Left ventricle myocardium inferior (tissue), 1 donor: ENCODE measurements at places on chromosomes 5 and 9.
A peak's percentile ranks its signal among the peaks of the same experiment; 100 is the strongest.

DNA sequence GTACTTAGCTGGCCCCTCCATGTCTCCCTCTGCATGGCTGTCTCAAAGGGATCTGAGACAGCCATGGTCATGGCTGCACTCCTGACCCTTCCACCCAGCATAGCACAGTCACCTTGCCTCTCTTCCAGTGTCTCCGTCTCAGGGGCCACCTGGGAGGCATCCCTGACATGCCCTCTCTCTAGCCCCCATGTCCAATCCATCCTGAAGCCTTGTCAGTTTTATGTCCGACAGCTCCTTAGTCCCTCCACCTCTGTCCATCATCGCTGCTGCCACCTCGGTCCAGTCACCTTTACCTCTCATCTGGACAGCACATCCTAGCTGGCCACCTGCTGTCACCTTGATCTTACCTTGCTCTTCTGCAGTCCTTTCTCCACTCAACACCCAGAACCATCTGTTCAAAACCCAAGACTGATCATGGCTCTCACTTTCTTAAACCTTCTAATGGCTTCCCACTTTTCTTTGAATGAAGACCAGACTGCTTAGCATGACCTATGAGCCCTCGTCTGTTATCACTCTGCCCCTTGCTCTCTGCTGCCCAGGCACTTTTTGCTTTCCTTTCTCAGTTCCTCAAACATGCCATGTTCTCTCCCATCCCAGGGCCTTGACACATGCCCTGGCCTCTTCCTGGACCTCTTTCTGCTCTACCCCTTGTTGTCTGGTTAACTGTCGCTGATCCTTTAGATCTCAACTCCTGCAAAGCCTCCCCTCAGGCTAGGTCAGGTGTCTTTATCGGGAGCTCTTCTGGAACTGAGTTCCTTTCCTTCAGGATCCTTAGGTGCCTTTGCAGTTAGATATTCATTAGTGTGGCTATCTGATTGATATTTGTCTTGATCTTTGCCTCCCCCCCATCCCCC lies 181.8 kb upstream of the PITX1 start:
- DNase-seq: no peak

DNA sequence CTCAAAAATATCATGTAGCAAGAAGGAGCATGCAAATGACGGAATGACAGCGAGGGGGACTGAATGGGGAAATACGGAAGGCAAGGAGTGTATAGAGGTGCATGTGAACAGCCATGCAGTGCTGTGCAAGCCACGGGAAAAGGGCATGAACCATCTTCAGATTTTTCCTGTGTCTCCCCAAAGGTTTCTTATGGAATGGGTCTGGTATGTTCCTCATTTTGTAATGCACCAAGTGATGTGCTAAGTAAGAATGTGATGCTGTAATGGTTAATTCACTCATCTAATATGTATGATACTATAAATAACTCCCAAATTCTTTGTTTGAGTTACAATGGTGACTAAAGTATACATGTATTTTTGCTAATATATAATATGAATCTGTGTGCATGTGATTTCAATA lies 99.0 kb upstream of the DAB2 start:
- no peak for DNase-seq

- DNase-seq: no peak
These were observed 422.3 kb downstream of the TMEM232 start for GRCh38 chr5:110304176-110304575.

DNA sequence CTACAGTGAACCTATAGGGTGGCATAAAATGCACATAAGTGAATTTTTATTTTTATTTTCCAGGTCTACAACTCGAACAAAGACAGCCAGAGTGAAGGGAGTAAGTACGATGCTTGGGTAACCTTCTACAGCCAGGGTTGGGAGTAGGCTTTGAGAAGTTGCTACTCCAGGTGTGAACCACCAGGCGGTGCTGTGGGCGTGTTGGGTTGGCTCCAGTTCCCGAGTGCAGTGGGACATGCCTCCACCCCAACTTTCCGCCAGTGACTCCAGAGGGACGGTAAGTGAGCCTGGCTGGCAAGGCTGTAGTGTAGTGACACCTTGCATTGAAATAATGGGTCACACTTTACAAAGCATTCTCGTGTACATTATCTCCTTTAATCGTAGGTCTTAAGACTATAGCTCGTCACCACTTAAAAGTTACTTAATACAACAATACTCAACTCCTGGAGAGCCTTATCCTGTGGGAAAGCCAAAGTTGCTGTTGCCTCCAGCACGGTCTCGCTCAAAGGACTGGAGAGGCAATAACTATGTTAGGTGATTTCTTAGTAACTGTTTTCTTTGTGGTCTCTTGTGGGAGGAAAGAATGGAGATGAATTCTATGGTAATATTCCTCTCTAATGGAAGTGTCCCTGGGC lies 244.0 kb downstream of the ARHGAP26 start:
- peak; percentile 29 for DNase-seq

GRCh38 chr9:134173127-134174072 lies 9.0 kb upstream of the RNU6ATAC start:
- no peak for DNase-seq

DNA sequence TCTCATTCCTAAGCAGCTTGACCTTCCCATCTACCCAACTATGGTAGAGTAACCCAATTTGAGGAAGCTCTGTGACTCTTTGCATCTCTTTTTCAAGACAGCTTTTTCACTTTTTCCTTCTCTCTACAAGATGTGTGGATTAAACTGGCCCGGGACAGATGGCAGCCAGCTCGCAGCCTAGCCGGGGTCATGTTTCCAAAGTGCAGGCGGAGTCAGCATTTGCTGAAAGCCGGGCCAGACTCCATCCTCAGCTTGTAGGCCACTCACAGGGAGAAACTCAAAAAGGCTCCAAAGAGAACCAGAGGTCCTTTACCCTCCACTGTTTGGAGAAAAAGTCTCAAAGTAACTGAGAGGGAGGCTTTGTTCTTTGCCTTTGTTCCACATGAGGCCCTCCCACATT lies 286.8 kb upstream of the PANK3 start:
- no peak for DNase-seq

DNA sequence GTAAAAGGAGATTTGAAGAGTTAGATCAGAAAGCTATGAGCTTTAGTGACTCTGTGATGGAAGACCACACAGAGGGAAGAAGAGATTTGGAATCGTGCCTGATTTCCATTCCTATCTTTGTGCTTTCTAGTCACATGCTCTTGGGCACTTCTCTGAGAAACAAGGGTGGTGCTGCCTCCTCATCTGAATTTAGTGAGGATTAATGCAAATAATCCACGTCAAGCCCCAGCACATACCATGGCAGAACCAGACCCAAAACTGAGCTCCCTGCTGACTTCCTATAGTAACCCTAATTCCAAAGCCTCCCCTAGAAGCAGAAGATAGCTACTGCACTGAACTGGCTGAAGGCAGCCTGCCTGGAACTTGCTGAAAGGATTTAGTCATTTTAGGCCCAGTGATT lies 17.7 kb downstream of the SLC45A2 start:
- DNase-seq: no peak

GRCh38 chr9:92247981-92248380 lies 45.5 kb downstream of the IARS1 start:
- no peak for DNase-seq

- no peak for DNase-seq
These were observed 38.2 kb downstream of the GZMK start for GRCh38 chr5:55062039-55062779.

DNA sequence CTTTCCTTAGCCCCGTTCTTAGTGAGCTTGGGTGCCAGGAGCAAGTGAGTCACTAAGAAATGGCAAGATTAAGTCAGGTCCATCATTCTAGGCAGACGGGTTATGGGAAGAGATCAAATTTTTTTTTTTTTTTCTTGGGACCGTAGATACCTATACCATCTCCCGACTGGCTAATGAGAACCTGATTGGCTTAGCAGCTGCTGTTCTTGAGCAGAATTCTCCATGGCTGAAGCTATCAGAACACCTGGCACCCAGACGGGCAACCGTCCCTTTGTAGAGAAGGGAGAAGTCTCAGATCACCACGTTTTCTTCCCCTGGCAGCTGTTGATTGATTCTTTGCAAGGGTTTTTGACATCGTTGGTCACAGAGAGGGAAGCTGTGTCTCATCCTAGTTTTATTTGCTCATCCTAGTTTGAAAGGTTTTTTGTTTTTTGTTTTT lies 78.6 kb downstream of the AOPEP start:
- no peak for DNase-seq

DNA sequence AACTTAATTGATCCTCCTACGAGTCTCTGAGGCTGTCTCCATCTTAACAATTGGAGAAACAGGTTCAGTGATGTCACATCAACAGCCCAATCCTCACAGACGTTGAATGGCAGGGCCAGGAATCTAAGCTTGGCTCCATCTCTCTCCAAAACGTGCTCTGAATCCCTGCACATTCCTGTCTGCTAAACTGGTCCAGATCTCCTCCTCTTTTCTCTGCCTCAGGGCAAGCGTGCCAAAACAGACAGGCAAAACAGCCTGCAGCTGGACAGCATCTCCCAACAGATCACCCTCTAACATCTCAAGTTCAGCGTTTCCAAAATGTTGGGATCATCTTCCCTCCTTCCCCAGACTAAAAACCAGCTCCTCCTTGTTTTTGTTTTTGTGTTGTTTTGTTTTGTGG lies 6.6 kb downstream of the FBP1 start:
- no peak for DNase-seq

DNA sequence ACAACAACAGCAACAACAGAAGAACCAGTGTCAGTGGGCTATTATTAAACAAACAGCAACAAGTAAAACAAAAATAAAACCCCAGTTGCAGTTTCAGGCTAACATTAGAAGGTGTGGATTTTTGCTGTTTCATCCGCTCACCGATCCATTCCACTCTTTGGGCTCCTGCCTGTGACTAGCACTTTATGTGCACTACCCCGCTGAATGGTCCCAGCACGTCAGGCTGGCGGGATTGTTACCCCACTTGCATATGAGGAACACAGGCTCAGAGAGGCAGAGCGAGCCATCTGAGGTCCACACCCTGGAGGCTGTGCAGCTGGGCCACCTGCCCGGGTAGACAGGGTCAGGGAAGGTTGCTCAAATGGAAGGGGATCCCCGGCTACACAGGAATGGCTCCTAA lies 26.0 kb downstream of the NSG2 start:
- no peak for DNase-seq

GRCh38 chr5:126368239-126368812 lies 54.9 kb upstream of the GRAMD2B start:
- no peak for DNase-seq

DNA sequence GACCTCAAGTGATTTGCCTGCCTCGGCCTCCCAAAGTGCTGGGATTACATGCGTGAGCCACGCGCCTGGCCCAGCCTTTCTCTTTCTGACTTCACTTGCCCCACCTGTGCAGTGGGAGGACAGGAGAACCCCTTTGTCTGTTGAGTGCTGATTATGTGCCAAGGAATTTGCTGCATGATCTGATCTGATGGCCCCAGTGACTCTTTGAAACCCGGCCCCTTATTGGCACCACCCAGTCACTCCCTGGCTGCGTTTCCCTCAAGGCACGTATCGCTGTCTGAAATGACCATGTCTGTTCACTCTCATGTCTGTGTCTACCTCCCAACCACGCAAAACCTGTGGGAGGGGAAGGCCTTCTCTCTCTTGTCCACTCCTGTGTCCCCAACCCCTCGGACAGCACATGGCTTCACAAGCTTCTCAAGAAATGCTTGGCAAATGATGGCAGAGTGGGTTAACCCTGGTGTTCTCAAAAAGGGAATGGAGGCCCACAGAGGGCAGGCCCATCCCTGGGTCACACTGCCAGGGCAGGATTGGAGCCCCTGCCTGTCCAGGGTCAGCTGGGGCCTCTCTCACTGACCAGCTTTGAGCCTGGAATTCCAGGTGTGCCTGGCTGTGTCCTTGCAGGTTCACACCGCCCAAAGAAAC lies 21.9 kb downstream of the NEK6 start:
- no peak for DNase-seq

- DNase-seq: no peak
These were observed 234.0 kb downstream of the KCTD16 start for GRCh38 chr5:144404672-144405071.

DNA sequence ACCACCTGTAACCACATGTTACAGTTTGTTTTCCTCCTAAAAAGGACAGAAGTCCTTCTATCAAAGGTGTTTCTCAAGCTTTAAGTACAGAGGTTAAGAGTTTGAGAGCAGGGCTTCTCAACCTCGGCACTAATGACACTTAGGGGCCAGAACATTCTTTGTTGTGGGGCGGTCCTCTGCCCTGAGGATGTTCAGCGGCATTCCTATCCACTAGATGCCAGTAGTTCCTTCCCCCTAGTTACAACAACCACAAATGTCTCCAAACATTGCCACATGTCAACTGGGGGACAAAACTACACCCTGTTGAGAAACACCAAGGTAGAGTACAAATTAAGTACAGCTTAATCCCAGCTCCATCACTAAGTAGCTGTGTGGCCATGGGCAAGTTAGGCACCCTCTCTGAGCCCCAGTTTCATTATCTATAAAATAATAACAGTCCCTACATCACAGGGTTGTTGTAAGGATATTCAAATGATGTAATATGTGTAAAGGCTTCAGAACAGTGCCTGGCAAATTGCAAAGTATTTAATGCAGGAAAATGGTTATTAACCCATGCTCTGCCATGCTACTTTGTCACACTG lies 44.6 kb downstream of the PIP5K1B start:
- no peak for DNase-seq

- DNase-seq: no peak
These were observed 19.3 kb upstream of the CAMSAP1 start for GRCh38 chr9:135926402-135927194.

DNA sequence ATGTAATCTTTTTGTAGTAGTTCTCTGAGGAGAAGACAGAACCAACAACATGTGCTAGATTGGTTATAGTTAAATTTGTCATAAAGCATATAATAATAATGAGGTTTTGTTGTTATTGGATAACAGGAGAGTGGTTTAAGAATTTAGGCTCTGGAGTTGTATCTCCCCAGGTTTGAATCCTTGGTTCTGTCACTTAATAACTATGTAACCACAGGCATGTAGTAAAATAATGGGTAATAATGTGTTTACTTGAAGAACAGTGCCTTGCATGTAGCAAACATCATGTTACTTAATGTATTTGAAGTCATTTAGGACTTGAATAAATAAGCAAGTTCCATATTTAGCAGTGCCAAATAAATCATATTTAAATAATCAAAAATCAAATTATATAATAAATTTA lies 55.8 kb downstream of the NSD1 start:
- DNase-seq: no peak

- DNase-seq: no peak
These were observed 68.5 kb upstream of the CACNA1B start for GRCh38 chr9:137809040-137809576.

DNA sequence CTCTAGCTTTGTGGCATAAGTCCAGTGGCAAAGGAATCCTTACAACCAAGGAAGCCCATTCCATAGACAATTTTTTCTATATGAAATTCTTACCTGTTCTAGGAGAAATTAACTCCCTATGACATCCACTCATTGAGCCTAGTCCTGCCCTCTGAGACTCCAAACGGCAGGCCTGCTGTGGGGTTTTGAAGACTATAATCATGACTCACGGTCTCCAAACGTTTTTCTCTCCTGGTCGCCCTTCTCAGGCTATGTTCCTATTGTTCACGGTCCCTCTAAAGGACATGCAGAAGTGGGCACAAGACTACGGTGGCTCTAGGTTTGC lies 611 bp downstream of the EXOSC3 start:
- DNase-seq: no peak

- DNase-seq: no peak
These were observed 201.7 kb downstream of the PAPPA start for GRCh38 chr9:116355153-116355921.
